Kasumi-1 (cell line): ENCODE measurements at places on chromosomes 13 and 19.
A peak's percentile ranks its signal among the peaks of the same experiment; 100 is the strongest.

DNA sequence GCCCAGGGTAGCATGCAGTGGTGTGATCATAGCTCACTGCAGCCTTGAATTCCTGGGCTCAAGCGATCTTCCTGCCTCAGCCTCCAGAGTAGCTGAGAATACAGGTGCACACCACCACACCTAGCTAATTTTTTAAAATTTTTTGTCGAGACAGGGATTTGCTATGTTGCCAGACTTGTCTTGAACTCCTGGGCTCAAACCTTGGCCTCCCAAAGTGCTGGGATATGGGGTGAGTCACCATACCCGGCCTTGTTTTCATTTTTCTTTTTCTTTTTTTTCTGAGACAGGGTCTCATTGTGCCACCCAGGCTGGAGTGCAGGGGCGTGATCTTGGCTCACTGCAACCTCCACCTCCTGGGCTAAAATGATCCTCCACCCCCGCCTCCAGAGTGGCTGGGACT is 38.7 kb downstream of the KEAP1 start:
- DNase-seq: no peak

GRCh38 chr13:79646880-79647279 is 165.9 kb downstream of the NDFIP2 start:
- no peak for DNase-seq

- no peak for DNase-seq
Observed at GRCh38 chr13:30053939-30054338, 203.5 kb upstream of the UBL3 start.

GRCh38 chr19:45163751-45164460 is 3.1 kb upstream of the NKPD1 start:
- no peak for DNase-seq

GRCh38 chr19:49894879-49895565 is 1.7 kb downstream of the IL4I1 start:
- no peak for DNase-seq

DNA sequence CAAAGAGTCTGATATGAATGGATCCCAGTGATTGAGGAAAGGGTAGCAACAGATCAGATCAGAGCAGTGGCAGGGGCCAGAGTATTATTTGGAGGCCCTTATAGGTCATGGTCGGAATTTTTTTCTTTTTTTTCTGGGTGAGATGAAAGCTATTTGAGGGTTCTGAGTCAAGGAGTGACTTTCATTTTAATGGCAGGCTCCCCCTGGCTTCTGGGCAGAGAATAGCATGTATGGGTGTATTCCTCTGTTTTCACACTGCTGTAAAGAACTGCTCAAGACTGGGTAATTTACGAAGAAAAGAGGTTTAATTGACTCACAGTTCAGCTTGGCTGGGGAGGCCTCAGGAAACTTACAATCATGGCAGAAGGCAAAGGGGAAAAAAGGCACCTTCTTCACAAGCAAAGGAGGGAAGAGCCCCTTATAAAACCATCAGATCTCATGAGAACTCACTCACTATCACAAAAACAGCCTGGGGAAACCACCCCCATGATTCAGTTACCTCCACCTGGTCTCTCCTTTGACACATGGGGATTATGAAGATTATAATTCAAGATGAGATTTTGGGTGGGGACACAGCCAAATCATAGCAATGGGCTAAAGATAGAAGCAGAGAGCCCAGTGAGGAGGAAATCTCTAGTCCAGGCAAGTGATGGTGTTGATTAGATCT is 3.0 kb upstream of the SLC6A16 start:
- peak; percentile 66 for DNase-seq

DNA sequence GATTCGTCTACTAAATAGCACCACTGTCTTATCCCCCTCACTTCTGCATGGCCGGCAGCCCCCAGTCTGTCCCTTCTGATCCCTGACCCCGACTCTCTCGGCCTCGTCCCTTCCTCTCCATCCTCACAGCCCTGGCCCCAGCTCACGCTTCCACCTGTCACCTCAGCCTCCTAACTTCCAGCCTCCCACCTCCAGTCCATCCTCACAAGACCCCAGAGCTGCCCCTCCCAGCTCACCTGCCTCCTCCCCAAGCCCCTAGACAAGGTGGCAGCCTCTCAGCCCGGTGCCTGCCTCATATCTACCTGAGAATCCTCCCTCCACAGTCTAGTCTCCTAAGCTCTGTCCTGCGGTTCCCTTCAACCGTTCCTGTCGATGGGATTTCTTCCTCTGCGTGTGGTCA is 10.0 kb downstream of the KCNC3 start:
- no peak for DNase-seq

- no peak for DNase-seq
Observed at GRCh38 chr13:110330491-110331011, 23.5 kb downstream of the COL4A2 start.

GRCh38 chr13:29943273-29943672 is 92.9 kb upstream of the UBL3 start:
- no peak for DNase-seq

DNA sequence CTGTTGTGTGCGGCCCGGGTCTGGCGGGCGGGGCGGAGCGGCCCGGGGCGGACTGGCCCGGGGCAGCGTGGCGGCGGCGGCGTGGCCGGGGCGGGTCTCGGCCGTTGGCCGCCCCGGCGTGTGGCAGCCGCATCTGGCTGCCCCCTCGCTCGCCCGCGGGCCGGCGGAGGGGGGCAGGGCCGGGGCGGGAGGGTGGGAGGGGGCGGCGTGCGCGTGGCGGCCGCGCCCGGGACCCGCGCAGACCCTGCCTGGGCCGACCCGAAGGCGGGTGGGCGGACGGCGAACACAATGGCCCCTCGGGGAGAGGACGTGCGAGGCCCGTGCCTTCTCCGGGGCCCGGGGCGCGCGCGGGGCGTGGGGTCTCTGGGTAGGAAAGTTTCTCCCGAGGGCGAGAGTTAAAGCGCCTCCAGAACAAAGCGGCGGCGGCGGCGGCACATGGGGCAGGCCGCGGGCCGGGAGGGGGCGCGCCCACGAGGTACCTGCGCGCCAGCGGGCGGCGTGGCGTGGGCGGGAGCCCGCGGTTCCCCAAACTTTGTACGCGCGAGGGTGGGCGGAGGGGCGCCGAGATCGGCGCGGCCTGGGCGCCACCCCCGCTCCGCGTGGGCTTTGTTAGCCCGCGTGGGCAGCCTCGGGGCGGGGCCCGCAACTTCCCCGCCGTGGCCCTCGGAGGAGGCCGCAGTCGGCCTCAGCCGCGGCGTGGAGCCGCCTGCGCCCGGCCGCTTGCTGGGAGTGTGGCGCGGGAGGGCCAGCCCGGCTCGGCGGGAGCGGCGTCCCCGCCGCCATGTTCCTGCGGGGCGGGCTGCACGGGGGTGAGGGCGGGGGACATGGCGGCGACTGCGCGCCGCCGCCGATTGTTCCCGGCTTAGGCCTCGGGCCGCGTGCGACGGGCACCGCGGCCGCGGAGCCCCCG is 764 bp downstream of the MIR17HG start:
- DNase-seq: no peak

GRCh38 chr19:32396046-32396652 is 9.4 kb upstream of the DPY19L3 start:
- DNase-seq: no peak

- DNase-seq: no peak
Observed at GRCh38 chr13:42984691-42985090, 7.3 kb downstream of the EPSTI1 start.

DNA sequence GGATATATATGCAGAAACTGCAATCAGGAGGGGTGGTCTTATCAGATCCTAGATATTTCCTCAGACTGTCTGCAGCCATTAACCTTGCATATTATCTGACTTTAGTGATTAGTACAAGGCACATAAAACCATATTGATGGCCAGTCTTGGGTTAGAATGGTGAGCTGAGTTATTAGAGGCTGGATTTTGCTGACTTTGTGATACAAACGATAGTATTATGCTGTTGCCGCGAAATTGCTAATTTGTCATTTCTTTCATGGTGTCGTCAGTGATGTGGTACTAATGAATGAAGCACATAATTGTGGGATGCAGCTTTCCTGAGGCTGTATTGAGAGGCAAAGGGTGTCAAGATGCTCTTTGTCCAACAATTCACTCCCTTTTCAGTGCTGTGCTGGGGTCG is 172.5 kb downstream of the TEX29 start:
- no peak for DNase-seq

DNA sequence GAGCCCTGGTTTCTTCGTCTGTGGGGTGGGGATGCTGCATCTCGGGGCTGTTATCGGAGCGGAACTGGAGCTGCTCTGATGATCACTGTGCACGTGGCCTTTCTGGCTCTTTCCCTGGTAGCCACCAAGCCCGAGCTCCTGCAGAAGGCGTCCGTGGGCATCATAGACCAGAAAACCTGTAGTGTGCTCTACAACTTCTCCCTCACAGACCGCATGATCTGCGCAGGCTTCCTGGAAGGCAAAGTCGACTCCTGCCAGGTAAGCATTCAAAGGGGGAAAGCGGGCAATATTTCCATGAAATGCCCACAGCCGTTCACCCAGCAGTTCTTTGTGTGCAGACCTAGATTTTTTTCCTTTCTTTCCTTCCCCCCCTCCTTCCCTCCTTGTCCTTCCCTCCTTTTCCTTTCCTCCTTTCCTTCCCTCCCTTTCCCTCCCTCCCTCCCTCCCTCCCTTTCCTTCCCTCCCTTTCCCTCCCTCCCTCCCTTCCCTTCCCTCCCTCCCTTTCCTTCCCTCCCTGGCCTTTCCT is 9.4 kb downstream of the TIMM13 start:
- no peak for DNase-seq

- DNase-seq: peak; percentile 25
Observed at GRCh38 chr19:6412447-6413091, 12.0 kb downstream of the KHSRP start.

DNA sequence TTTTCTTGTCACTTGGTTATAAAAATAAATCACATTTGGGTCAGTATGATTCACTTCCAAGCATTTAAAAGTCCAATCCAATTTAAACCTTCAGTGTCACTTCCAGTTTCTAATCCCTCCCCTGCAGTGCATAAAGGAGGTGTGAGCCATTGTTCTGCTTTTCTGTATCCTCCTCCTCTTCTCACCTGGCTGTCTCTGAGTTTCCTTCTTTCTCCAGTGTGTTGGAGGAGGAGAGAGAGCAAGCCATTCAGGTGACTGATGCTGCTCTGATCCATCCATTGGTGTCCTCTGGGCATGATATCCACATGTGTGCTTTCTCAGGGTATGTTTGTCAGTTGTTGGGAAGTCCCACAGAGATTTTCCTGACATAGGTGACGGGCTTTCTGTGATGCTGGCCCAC is 1.2 kb downstream of the NUDT15 start:
- no peak for DNase-seq

GRCh38 chr13:65553096-65553727 is 1676.9 kb downstream of the PCDH9 start:
- no peak for DNase-seq

DNA sequence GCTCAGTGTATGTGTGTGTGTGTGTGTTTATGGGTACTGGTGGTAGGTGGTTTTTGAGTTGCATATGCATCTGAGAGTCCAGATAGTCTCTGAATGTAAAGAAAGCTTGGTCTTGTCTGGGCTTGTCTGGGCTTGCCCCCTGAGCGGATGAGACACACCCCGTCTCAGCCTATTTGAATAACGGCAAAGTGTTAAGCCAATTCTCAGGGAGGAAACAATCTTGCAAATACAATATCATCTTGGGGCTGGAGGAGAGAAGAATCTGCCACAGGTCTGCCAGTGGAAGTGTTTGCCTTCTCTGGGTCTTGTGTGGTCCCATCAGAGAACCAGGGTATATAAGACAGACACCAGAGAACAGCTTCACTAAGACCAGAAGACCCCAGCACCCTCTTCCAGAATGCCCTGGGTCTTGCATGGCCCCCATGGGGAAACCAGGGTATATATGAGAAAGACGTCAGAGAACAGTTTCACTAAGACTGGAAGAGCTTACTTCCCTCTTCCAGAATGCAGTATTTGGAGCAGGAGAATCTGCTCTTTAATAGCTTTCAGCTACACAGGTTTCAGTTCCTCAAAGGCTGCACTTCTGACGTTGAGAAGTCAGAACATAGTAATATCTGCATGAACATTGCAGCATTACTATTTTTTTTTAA is 13.3 kb downstream of the CD70 start:
- DNase-seq: no peak

GRCh38 chr13:70353096-70353495 is 244.8 kb upstream of the KLHL1 start:
- DNase-seq: no peak

GRCh38 chr19:41895745-41896580 is 13.0 kb downstream of the ARHGEF1 start:
- peak; percentile 19 for DNase-seq

- no peak for DNase-seq
Observed at GRCh38 chr13:40452741-40453334, 213.6 kb downstream of the FOXO1 start.

DNA sequence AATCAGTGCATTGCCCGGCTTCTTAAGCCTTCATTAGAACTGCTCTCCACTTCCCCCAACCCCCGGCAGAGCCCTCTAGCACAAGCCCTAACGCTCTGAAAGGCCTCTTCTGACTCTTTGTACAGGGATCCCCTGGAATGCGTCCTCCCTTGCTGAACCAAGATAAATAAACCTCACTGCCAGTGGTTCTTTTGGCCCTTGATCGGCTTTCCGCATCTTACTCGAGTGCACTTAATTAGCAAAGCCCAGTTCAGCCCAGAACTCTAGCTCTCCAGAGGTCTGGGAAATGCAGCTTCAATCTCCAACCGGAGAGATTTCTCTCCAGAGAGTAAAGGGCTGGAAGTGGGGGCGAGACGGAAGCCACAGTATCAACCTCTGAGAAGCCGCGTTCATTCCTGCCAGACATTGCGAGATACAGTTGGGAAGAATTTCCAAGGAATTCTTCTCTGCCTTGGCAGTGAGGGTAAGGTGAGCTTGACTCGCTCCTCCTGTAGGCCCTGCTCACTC is 8.7 kb upstream of the ZNF444 start:
- DNase-seq: no peak

GRCh38 chr13:97445522-97446187 is 11.7 kb downstream of the RAP2A start:
- DNase-seq: no peak

- no peak for DNase-seq
Observed at GRCh38 chr19:24069905-24070657, 16.9 kb upstream of the ZNF254 start.

GRCh38 chr13:111020021-111020420 is 95.1 kb upstream of the ARHGEF7 start:
- no peak for DNase-seq

GRCh38 chr19:49546825-49547565 is 19.2 kb downstream of the RCN3 start:
- peak; percentile 90 for DNase-seq

GRCh38 chr13:59337070-59337469 is 826.7 kb downstream of the DIAPH3 start:
- DNase-seq: peak; percentile 70

DNA sequence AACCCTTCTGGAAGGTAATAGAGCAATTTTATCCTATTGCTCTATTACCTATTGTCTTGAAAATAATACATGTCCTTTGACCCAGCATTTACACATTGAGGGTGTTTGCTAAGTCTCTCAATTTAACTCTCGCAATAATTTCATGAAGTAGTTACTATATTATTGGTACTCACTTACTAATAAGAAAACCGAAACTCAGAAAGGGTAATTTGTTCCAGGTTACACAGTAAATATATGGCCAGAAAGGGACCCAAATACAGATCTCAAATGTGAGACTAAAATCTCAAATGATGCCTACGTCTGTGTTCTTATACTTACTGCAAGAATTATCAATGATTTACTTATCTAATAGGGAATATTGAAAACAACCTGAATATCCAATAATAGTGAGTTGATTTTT is 29.7 kb upstream of the FAM216B start:
- DNase-seq: no peak

GRCh38 chr19:8611877-8612806 is 1.6 kb upstream of the ADAMTS10 start:
- no peak for DNase-seq
